ENCODE measurements at places on chromosomes 5 and 9.

- DNase-seq = no peak
Measured at GRCh38 chr9:123649909-123650308, 280.0 kb downstream of the DENND1A start.

DNA sequence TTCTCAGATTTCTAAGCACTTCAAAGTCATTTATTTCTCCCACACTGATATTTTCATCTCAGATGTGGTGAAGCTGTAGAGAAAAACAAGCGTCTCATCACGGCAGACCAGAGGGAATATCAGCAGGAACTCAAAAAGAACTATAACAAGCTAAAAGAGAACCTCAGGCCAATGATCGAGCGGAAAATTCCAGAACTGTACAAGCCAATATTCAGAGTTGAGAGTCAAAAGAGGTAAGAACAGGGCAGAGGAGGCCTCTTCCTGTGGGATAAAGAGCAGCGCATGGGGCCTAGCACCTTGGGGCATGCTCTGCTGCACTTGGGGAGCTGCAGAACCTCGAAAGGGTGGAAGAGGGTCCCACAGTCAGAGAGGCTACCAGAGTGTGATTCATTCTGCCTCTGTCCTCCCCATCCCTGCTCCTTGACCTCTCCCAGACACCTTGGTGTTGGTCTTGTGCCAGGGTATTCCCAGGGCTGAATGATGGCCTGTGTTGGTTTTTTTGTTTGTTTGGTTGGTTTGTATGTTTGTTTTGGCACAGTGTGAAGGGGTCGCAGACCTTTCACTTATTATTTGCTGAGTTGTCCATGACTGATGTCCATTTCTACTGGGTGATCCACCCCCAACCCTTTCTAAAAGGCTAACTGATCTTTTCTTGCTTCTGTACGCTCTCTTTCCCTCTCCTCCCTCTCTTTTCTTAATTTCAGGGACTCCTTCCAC is 248.9 kb downstream of the DOCK8 start:
- DNase-seq = no peak

- DNase-seq = no peak
Measured at GRCh38 chr5:143220748-143221251, 182.7 kb downstream of the NR3C1 start.

- no peak for DNase-seq
Measured at GRCh38 chr5:170648541-170648940, 135.0 kb upstream of the GABRP start.

DNA sequence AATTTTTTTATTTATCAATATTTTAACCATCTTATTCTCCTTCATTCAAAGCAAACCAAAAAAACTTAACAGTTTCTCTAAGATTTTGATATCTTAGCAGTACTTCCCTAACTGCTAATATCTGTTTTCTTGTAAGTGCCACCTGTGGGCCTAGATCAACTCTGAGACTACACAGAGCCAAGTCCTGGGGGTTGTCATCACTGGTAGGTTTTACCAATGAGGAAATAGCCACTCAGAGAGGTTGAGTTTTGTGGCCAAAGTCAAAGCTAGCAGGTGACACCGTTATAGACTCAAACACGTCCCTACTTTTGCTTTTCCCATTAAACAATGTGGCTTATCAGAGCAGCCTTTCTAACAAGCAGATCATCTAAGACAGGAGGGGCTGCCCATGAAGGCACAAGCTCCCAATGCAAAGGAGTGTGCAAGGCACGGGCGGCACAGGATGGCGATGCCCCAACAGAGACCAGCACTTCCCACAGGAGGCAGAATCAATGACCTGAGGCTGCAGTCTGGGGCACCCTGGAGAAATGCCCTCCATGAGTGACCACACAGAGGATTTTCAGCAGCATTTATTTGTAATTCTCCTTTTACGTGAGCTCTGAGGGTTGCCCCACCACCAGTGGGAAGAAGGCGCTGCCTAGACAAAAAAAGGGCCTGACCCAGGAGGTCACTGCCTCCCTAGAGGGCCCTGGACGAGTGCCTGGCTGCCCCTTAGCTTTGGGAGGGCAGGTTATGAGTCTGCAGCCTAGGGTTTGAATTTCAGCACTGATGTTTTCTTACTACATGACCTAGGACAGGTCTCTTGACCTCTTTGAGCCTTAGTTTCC is 7.4 kb downstream of the TBC1D2 start:
- DNase-seq = no peak

DNA sequence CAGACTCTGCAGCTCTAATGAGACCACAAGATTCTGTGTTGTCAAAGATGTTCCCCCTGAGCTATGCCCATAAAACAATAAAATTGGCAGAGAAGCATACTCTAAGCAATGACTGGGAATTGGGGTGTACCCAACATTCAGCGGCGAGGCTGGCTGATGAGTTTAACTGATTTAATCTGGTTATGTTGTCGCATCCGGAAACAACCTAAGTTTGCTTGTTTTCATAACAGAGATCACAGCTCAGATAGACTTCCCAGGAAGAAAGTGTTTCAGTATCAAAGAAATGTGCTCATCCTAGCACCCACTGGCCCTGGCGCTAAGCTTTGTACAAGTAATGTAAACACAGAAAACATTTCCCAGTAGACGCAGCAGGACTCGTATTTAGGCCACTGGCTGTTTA is 7.4 kb downstream of the SEMA5A start:
- DNase-seq = no peak

Data from stimulated activated CD8-positive, alpha-beta memory T cell treated with anti-CD3 and anti-CD28 coated beads, Interleukin-2, amount 100 ng/mL, for 48 hours (primary cell).